NCI-H748 treated with DMSO at 0.1 percent for 48 hours (cell line): ENCODE measurements at places on chromosomes 5 and 9.

DNA sequence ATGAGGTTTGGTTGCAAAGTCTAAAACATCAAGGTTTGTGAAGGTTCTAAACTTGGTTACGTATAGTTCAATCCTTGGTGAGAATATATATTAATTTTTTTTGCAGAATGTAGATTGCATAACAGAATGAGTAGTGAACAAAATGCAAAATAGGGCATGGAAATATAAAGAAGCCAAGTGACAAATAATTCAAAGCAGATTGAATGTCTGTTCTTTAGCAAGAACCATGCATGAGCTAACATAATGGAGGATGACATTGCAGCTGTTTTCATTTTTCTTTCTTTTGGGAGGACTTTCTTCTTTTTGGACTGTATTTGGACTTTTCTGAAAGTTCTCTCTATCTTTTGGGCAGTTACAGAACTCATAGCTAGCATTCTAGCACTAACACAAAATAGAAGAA is 194.8 kb upstream of the MRPS30 start:
- DNase-seq = no peak

- DNase-seq = no peak
These were observed 1148.1 kb upstream of the ACO1 start for GRCh38 chr9:31236344-31236743.

DNA sequence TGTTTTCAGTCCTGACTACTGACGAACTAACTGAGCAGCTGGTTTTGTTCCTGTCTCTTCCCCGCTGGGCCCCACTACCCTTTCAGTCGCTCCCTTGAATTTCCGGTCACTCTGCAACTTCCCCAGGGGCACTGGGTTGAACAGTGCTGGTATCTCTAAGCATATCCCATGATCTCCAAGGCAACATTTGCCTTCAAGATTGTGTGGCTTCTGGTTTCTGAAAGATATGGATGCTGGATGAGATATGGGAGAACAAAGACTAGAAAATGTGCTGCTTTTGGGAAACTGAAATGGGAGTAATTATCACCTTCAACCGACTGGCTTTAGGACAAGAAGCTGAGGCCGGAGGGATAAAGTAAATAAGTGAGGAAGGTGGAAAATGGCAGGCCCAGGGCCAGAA is 258.2 kb upstream of the PIK3R1 start:
- no peak for DNase-seq

DNA sequence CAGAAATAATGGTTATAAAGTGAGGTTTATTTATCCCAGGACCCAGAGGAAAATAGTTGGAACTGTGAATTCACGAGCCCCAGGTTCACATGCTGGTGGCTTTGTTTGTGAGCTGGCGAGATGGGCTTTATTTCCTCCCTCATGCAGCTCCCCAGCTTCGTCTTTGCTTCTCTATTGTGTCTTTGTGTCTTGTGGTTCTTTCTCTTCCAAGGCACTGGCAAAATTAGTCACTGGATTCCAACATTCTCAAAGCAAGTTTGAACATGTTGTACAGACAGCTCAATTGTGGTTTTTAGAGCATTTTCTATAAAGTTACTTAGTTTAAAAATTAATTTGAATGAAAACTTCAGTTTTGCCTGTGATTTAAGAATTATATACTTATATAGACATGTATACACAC is 7.2 kb downstream of the NDUFS6 start:
- no peak for DNase-seq
